Sciatic nerve (tissue), 2 donors: ENCODE measurements at places on chromosomes 4 and X. TPM values are rescaled to one million over a fixed set of nuclear protein-coding genes. Genes with fewer than 3 reads are reported as not detected.

The UGT8 gene
- total RNA-seq, result 85.1 TPM

The ARSJ gene
- 5.3 TPM for total RNA-seq

The UPF3B gene
- total RNA-seq, result 11.0 TPM

The SH2D1A gene
- total RNA-seq, result 1.2 TPM

The SOWAHB gene
- total RNA-seq, result not detected

The POU4F2 gene
- not detected for total RNA-seq

The SPINK2 gene
- not detected for total RNA-seq

The DNAJB14 gene
- total RNA-seq, result 52.9 TPM

The NWD2 gene
- total RNA-seq, result not detected

The DGKQ gene
- total RNA-seq, result 9.6 TPM

The ADGRG2 gene
- total RNA-seq, result 5.3 TPM

The EDA2R gene
- total RNA-seq, result 2.9 TPM

The VEGFC gene
- 17.0 TPM for total RNA-seq

The NXT2 gene
- total RNA-seq, result 6.7 TPM

The GABRB1 gene
- not detected for total RNA-seq

The SMAD1 gene
- 37.4 TPM for total RNA-seq

The HS3ST1 gene
- 3.2 TPM for total RNA-seq

The STARD8 gene
- total RNA-seq, result 24.2 TPM

The FGD1 gene
- 7.3 TPM for total RNA-seq

The TCP11X2 gene
- not detected for total RNA-seq

The GNL3L gene
- 27.7 TPM for total RNA-seq

The OTC gene
- total RNA-seq, result 0.36 TPM

The HSFX1 gene
- total RNA-seq, result 2.9 TPM

The RBMX gene
- total RNA-seq, result 153 TPM

The GYPA gene
- 5.1 TPM for total RNA-seq

The GLRA3 gene
- total RNA-seq, result not detected

The SMIM31 gene
- not detected for total RNA-seq

The NAP1L2 gene
- 7.9 TPM for total RNA-seq

The CT45A2 gene
- total RNA-seq, result not detected

The PAGE4 gene
- not detected for total RNA-seq

The ODAM gene
- total RNA-seq, result not detected

The HSFX4 gene
- not detected for total RNA-seq

The CD38 gene
- total RNA-seq, result 3.4 TPM

The RAB33A gene
- total RNA-seq, result not detected

The ZNF711 gene
- 3.6 TPM for total RNA-seq

The S100G gene
- not detected for total RNA-seq

The PDE5A gene
- 55.8 TPM for total RNA-seq

The CXCL11 gene
- total RNA-seq, result 1.2 TPM

The UCP1 gene
- total RNA-seq, result not detected

The ABHD18 gene
- total RNA-seq, result 14.2 TPM

The NEUROG2 gene
- not detected for total RNA-seq

The TKTL1 gene
- total RNA-seq, result 0.18 TPM

The CSAG2 gene
- total RNA-seq, result not detected

The ARHGAP10 gene
- total RNA-seq, result 89.2 TPM

The MAP9 gene
- 15.2 TPM for total RNA-seq

The HS6ST2 gene
- total RNA-seq, result 0.36 TPM

The MAMLD1 gene
- 15.3 TPM for total RNA-seq

The UGT2B11 gene
- not detected for total RNA-seq

The TRPC3 gene
- 0.98 TPM for total RNA-seq
